ENCODE measurements at places on chromosomes 13 and 19.

GRCh38 chr19:47539747-47540311, 25.0 kb upstream of the NAPA start:
- no peak for DNase-seq

GRCh38 chr19:51129716-51130115, 5.0 kb downstream of the SIGLEC9 start:
- DNase-seq: no peak

- no peak for DNase-seq
Measured at GRCh38 chr13:63773476-63773875, 2357.8 kb upstream of the PCDH20 start.

GRCh38 chr19:31347828-31348392, 1.3 kb downstream of the TSHZ3 start:
- DNase-seq: peak; percentile 61

DNA sequence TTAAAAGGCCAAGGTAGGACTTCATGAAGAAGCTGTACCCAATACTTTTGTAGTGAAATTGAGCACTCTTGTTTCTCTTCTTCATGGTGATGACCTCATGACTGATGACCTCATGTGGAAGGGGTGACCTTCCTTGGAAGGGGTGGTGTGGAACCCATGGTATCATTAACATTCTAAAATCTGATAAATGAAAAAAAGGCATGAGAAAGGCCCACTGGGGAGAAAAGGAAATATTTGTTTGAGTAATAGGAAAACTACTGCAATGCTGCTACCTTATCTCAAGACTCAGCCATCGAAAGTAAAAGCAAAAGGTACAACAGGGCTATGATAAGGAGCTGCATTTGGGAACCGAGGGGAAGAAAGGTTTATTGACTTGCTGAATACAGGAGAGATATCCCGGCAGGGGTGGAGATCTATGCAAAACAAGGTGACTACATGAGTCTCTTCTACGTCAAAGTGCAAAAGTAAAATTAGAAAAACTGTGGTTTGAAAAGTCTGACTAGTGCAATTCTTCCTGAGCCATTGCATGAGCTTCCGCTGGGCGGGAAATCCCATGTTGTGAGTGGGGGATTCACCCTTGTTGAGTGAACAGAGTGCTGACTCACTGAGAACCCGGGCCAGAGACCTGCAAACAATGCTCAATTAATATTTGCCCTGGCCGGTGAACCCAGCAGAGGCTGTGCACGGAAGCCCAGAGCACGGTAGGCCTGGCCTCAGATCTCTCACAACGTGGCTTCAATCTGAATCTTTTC, 138.9 kb upstream of the RFC3 start:
- DNase-seq: peak; percentile 87

- no peak for DNase-seq
Measured at GRCh38 chr19:12730064-12730463, 4.4 kb downstream of the TRIR start.

- DNase-seq: no peak
Measured at GRCh38 chr19:15506074-15506571, 2.2 kb upstream of the CYP4F22 start.

DNA sequence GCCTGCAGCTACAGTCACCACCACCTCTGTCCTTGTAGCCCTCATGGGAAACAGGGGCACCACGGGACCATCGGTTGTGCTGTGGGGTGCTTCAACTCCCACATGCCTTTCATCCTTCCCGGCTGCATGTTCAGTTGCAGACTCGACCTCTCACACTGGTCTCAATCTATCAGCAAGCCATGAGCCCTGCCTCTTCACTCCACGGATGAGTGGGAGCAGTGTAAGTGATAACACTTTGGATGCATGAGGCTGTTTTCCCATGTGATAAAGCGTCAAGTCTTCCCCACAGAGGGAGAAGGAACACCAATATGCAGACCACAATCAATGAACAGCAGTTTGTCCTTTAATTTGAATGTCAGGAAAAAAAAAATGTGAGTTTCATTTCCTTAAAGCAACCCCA, 12.2 kb downstream of the SERP2 start:
- no peak for DNase-seq

GRCh38 chr19:41960973-41961372, 1.9 kb upstream of the RABAC1 start:
- DNase-seq: no peak

GRCh38 chr19:39677961-39678889, 22.5 kb downstream of the LGALS16 start:
- DNase-seq: peak; percentile 5

DNA sequence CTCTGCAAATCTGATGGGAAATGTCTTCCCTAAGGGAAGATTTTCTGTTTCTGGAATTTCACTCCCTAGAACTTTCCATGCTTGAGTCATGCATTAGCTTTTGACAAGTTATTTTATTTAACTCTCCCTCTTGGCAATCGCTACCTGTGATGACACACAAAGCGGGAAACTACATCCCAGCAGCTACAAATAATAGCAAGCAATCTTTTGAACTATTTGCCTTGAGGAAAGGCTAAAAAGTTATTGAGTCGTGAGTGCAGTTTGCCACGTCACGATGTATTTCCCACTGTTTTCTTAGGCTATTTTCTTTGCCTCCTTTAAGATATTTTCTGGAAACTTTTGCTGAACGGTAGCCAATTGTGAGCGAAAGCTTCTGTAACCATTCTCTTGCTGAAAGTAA, 353.3 kb upstream of the HTR2A start:
- peak; percentile 64 for DNase-seq

DNA sequence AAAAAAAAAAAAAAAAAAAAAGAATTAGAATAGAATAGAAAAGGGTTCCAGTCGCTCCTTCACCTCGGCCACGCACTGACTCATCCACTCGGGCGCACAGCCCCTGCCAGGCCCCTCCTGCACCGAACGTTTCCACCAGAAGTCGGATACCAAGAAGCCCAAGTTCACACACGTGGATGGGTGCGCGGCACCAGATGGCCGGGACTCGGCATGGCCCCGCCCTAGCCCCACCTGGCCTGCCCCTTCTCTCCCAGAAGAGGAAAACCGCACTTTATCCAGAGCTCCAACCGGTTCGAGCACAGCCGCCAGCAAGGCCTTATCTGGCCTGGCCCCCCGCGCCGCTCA, 5.9 kb downstream of the PRR36 start:
- no peak for DNase-seq

- no peak for DNase-seq
Measured at GRCh38 chr13:50697746-50698539, 145.5 kb downstream of the DLEU7 start.

DNA sequence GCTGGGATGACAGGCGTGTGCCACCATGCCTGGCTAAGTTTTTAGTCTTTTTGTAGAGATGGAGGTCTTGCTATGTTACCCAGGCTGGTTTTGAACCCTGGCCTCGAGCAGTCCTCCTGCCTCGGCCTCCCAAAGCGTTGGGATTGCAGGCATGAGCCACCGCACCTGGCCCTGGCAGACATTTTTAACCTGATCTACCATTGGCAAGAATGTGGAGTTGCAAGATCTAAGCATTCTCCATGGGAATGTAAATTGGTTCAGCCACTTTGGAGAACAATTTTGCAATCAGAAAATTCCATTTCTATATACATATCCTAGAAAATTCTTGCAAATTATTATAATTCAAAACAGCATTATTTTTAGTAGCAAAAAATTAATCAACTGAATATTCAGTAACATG, 24.3 kb upstream of the DCUN1D2 start:
- no peak for DNase-seq

- no peak for DNase-seq
Measured at GRCh38 chr13:111661052-111661451, 340.6 kb downstream of the TEX29 start.

- DNase-seq: peak; percentile 31
Measured at GRCh38 chr19:45667620-45668341, at the start of gene GIPR. Gene GIPR, plus strand, starts transcription at chr19:45668221. Its CDS starts 1,300 bp downstream, at chr19:45669521.

DNA sequence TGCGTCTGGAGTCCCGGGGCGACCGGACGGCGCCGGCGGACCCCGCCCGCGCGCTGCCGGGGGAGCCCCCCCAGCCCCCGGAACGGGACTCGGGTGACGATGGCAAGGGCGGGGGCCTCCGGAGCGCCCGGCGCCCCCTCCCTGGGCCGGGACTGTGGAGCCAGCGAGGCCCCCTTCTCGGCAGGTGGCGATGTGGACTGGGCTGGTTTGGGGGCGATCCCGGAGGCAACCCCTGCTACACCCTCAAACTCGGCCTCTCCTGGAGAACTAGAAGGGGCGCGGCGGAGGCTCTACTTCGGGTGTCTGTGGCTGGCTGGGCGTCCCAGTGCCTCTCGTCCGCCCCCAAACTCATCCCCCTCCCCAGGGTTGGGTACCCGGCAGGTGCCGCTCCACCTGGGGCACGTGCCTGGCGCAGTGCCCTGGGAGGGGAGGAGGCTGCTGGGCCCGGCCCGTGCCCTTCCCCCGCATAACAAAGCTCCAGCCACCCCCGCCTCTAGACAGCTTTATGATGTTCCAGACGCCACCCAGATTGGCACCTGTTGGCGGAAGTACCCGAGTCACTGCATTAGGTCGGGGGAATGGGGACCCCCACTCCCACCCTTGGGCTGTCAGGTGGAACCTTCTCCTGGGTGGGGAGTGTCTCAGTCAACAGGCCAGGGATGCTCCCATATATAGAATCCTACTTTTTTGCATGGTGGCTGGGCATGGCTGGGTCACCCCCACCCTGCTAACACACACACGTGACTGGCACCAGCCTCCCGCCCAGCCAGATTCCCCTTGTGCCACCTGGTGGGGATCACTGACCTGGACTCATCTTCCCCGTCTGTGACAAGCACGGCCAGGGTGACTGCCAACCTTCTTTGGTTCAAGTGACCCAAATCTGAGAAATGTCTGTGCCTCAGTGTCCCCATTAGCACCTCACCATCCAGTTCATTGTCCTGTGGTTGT, 722 bp downstream of the PKN1 start:
- no peak for DNase-seq

DNA sequence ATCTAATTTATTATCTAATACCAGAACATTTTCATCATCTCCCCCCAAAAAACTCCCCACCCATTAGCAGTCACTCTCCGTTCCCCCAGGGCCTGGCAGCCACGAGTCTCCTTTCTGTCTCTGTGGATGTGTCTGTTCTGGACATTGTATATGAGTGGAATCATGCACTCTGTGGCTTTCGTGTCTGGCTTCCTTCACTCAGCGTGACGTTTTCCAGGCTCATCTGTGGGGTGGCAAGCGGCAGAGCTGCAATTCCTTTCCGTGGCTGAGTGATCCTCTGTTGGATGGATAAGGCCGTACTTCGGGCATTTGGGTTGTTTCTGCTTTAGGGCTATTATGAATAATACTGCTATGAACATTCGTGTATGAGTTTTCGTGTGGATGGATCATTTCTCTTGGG, 3.1 kb downstream of the AP2S1 start:
- DNase-seq: no peak

GRCh38 chr19:57560049-57560491, 407 bp upstream of the ZNF550 start:
- peak; percentile 93 for DNase-seq

DNA sequence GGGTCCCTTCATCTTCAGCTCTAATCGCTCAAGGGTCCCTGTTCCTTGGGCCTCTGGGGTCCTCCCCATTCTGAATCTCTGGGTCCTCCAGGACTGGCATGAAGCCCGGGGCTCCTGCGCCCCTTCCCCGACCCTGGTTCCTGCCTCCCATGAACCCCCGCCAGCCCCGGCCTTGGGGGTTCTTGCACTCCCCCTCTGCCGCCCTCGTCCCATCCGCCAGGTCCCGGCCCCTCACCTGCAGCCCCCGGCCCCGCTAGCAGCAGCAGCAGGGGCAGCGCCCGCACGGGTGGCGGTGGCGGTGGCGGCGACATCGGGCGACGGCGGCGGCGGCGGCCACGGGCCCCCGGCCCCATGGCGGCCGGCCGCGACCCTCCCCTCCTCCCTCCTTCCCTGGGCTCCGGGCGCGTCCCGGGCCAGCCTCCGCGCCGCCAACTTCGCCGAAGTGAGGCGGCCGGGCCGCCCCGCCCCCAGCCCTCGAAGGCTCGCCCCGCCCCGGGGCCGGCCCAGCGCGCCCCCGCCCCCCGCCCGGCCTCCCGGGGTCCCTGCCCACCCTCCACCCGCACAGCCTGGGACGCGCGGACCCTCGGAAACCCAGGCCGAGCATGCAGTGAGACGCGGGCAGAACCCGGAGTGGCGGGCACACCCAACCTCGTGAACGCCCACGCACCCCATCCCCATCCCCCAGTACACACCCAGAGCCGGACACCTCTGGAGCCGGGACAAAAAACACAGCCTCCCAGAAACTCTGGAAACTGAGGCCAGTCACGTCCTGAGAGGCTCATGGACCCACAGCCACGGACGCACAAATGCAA, at the start of gene NOTCH3:
TSS of gene NOTCH3 (minus strand) at position 443 of the 812 bp plus-strand sequence. CDS start at position 353, 90 bp downstream.
- no peak for DNase-seq

GRCh38 chr13:72652681-72653080, 74.7 kb downstream of the MZT1 start:
- peak; percentile 36 for DNase-seq

DNA sequence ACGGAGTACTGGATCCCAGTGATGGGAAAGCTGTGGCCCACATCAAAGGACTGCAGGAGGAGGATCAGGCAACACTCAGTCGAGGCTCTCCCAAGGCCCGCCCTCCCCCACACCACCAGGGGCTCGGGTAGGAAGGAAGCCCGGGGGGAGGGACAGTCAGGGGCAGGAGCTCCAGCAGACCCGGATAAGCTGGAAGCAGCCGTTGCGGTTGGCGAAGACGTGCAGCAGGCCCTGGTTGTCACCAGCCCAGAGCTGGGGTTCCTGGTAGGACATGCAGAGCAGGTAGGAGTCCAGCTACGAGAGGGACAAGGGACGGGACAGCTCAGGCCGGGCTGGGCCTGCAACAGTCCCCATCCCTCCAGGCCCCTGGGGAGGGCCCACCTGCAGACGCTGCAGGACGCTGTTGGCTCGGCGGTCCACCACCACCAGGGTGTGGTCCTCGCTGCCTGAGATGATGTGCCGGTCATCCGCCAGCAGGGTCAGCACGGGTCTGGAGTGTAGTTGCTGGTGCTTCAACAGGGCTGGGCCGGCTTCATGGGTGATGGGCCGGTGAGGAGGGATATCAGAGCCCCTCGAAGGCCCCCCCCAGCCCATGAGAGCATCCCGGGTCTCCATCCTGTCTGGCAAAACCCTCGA, 1.9 kb downstream of the GNG14 start:
- DNase-seq: no peak

- peak; percentile 57 for DNase-seq
Measured at GRCh38 chr19:33245948-33246708, 20.5 kb upstream of the SLC7A10 start.

All from cardiac fibroblast (primary cell).